Activated T-helper 1 cell treated with anti-CD3 and anti-CD28 coated beads, Interleukin-12 subunit alpha, Interleukin-12 subunit beta, Interleukin-2, Interleukin-4 antibody, amounts not matched to agents 30 ng/mL and 10 ng/mL and 1 ng/mL, durations not matched to agents 14 hours and 24 hours and 36 hours (primary cell): ENCODE measurements at places on chromosomes 6 and 20.

GRCh38 chr6:34672657-34673043 lies 23.9 kb downstream of the ILRUN start:
- no peak for DNase-seq

GRCh38 chr6:90319979-90320685 lies 23.5 kb upstream of the BACH2 start:
- DNase-seq = no peak

DNA sequence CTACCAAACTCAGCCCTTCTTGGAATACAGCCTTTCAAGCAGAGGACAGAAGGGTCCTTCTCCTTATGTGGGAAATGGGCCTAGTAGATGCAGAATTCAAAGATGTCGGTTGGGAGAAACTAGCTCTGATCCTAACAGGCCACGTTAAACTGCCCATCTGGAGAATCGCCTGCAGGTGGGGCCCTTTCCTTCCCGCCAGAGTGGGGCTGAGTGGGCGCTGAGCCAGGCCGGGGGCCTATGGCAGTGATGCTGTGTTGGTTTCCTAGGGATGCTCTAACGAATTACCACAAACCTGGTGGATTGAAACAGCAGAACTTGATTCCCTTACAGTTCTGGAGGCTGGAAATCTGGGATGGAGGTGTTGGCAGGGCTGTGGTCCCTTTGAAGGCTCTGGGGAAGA lies 9.1 kb downstream of the MAPK13 start:
- DNase-seq = no peak

GRCh38 chr6:28488916-28489365 lies 26.7 kb downstream of the GPX6 start:
- no peak for DNase-seq

- no peak for DNase-seq
Measured at GRCh38 chr6:157905590-157906342, 75.9 kb upstream of the SYNJ2 start.

DNA sequence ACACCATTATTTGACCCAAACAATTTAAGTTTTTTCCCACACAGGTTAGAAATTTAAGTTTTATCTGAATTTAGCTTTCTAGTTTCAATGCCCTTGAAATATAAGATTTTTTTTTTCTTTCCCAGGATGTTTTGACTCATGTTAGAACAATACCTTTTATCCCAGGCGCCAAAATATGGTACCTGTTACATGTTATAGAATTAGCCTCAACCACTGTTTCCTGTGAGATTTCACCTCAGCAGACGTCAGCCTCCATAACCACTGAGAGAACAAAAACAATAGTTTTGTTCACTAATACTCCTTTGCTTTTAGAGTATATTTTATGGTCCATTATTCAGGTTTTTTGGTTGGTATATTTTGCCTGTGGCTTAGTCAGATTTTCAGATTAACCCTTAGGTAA lies 302.9 kb downstream of the CDKAL1 start:
- DNase-seq = no peak

- DNase-seq = no peak
Measured at GRCh38 chr20:34639755-34640222, 37.1 kb downstream of the PIGU start.

- no peak for DNase-seq
Measured at GRCh38 chr6:153405931-153406330, 274.8 kb upstream of the RGS17 start.

DNA sequence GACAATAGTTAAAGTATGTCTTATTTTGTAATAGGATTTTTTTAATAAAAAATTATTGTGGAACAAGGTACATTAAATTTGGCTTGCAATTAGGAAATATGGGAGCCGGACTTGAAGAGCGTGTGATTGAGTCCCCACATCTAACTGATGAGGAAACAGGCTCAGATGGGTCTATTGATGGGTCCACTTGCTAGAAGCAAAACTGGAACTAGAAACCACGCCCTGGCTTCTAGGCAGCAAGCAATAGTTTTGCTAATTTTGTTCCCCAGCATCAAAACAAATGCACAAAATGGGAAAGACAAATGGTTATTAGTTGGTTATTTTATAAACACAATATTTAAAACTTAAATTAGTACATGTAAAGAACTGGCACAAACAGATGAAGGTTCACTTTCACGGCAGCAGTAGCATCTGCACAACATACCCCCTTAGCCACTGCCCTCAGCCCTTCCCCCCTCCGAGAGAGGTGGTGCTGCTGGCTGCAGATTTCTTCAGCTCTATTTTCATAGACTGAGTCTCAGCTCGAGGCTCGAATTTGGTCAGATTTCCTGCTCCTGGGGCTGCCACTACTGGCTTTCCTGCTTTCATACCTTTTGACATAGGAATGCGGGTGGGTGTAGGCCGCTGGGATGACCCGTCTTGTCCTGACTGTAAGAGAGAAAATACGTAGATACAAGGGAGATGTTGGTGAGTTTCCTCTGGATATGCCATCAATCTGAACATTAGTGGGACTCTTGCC lies 23.8 kb upstream of the TMEM30A start:
- DNase-seq = no peak

GRCh38 chr6:88722686-88723085 lies 240.7 kb downstream of the RNGTT start:
- no peak for DNase-seq

- DNase-seq = no peak
Measured at GRCh38 chr6:88730611-88731011, 232.8 kb downstream of the RNGTT start.

DNA sequence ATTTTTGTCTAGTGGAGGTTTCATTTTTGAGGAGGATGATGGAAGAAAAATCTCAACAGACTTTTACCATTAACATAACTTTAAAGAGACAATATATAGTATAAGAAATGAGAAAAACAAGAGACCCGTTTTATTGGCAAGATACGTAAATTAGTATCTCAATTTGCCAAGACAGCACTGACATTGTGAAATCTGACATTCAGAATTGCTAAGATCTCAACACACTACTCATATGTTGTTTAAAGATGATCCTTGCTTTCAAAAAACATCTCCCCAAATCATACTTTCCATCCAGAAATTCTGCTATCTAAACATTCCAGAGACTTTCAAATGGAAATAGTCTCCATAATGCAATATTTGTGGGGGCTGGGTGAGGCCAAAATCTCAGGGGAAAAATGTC lies 220.9 kb upstream of the CEP162 start:
- no peak for DNase-seq

DNA sequence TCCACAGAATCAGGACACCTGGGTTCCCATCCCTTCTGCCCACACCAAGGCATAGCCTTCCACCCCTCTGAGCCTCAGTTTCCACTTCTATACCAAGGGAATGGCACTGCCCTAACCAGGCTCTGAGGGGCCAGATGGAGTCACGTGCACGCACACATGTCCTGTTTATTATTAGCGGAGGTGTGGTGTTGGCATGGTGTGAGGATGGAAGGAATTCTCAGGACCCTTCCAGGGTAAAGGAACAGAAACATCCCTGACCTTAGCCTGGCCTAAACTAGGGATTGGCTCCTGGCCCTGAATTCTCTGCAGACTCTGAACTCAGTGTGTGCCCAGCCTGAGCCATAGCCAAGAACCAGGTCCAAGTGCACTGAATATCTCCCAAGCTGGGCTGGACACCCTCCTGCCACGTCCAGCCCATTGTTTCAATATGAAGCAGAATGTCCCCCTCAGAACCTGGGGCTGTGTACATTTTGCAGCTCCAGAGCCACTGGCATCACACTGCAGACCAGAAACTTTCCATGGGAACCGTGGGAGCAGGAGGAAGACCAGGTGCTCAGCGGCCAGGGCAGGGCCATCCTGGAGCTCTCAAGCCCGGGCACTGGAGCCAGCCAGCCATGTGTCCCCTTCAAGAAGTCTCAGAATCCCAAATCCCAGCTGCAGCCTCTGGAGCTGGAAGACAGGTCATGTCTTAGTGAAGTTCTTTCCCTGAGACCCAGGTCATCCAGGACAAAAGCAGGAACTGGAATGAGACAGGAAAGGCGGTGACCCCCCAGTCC lies 208.4 kb downstream of the ANKRD60 start:
- DNase-seq = no peak

GRCh38 chr6:2935566-2936291 lies 32.6 kb upstream of the SERPINB9 start:
- no peak for DNase-seq

GRCh38 chr6:127538750-127539264 lies 19.7 kb upstream of the MTCL3 start:
- DNase-seq = no peak

DNA sequence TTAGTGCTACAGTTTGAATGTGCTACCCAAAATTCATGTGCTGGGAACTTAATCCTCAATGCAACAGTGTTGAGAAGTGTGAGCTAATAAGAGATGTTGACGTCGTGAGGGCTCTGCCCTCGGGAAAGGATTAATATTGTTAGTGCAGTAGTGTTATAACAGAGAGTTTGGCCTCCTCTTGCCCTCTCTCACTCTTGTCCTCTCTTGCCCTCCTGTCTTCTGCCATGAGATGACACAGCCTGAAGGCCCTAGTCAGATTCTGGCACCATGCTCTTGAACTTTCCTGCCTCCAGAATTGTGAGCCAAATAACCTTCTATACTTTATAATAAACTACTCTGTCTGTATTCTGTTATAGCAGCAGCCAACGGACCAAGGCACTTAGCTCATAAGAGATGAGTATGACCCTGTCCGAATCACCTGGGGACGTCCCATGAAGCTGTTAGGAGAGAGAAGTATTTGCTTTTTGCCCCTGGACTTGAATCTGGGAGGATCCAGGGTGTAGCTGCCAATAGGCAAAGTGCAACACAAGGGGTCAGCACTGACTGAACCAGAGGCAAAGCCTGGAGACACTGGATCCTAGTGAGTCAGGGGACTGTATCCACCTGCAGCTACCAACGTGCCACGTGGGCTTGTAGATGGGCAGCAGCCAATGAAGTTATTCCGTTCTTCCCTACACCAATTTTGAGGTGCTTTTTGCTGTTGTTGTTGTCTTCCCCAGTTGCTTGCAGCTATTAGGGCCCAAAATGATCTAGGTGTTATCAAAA lies 233.7 kb downstream of the THBS2 start:
- no peak for DNase-seq

DNA sequence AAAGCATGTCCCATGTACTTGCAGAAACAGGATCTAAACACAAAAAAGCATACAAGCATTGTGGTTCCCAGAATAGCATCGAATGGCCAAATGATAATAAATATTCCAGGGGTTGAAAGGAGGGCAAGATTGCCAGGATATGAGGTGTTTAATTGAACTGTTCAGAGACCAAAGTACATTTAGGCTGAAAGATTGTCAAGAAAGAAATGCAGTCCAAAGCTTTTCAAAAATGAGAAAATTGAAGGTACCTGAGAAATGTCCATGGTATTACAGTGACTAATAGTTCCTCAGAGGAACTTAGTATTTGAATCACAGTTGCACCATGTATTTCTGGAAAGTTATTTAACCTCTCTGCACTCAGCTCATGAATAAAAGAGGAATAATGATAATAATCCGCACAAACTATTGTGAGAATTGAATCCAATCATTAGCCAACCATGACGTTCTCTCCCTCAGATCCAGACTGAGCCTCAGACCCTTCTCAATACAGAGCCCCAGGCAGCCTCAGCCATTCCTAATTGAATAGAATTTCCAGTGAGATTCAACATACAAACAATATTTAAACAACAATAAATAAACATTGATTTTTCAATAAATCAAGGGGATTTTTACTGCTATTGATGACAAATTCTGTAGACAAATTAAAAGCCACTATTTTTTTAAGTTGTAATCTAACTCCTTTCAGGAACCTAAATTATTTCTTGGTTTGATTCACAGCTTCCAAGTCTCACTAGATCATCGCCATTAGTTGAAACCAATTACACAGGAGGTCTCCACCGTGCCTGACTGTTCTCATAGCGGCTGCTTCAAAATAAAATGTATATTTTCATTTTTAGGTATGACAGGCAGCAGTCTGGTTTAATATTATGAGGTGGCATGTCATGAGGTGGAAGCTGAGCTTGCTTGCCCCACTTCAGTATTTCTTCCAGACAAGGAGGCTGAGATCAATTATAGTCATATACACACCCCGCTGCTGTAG lies 144.3 kb upstream of the TENT5A start:
- DNase-seq = no peak

- no peak for DNase-seq
Measured at GRCh38 chr20:24657878-24658620, 188.6 kb downstream of the SYNDIG1 start.

- DNase-seq = no peak
Measured at GRCh38 chr6:13711324-13711732, 307 bp downstream of the RANBP9 start.

- DNase-seq = peak; percentile 17
Measured at GRCh38 chr20:2006452-2007361, 12.8 kb upstream of the PDYN start.
